BJ (cell line): ENCODE measurements at places on chromosomes 12 and 14. TPM values are rescaled to one million over a fixed set of nuclear protein-coding genes. Genes with fewer than 3 reads are reported as not detected.

Gene KLHL33
- 0.12 and 0.22 TPM in 2 replicates for polyA plus RNA-seq

Gene SOCS2
- polyA plus RNA-seq, result 87.5 and 94.9 TPM in 2 replicates

DNA sequence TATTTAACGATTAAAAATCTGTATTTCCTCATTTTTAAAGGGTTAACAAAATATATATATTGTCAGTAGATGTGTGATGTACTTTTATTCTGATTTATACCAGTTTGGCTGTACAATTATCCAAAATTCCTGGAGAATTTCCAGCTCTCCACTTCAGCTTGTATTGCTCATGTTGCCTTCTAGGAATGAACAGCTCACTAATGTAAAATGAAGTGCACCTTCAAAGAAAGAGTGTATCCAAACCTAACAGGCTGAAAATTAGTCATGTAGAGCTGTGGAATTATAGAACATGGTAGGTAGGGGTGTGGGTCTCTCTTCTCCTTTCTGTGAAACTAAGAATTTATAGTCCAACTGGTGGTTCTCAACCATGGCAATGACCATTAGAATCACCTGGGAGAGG is 362.0 kb downstream of the ETNK1 start:
- DNase-seq, result no peak

Gene ERBB3
- polyA plus RNA-seq, result 4.7 and 6.0 TPM in 2 replicates

- DNase-seq, result no peak
These were observed 22.7 kb upstream of the SRGAP1 start for GRCh38 chr12:63821781-63822251.

DNA sequence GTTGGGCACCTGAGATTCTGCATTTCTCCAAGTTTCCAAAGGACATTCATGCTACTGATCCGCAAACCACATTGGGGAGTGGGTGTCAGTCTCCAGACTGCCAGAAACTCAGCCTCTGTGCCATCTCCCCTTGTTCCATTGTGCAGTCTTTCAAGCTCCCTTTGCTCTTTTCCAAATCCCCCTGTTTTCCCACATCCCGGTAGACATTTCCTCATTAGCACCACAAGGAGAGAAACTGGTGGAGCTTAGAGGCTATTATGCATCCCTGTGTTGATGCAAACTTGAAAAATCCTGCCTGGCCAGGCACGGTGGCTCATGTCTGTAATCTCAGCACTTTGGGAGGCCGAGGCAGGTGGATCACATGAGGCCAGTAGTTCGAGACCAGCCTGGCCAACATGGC is 10.7 kb downstream of the CCDC63 start:
- no peak for DNase-seq

Gene C12orf42
- not detected in 2 replicates for polyA plus RNA-seq

Gene GZMH
- polyA plus RNA-seq, result not detected in 2 replicates

DNA sequence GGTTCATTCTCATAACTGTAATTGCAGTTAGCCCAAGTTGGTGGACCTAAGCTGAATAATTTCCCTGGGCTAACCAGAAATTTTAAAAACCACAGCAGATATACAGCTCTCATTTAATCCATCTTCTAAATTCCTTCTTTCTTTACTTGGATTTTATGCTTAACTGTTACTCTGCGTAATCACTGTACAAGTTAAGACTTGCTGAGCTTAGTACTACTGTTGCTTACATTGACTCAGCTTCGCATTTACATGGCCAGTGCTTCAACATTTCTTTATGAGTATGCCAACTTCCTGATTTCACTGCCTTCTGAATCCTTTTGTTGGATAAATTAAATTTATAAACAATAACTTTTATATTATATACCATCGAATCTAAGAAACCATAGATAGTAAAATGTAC is 147.4 kb downstream of the SLC38A4 start:
- no peak for DNase-seq

DNA sequence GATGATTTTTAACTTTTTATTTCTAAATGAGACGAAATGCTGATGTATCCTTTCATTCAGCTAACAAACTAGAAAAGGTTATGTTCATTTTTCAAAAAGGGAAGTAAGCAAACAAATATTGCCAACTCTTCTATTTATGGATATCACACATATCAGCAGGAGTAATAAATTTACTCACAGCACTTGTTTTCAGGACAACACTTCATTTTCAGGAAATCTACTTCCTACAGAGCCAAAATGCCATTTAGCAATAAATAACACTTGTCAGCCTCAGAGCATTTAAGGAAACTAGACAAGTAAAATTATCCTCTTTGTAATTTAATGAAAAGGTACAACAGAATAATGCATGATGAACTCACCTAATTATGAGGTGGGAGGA is 139.6 kb downstream of the HMGA2 start:
- DNase-seq, result no peak

- DNase-seq, result no peak
These were observed 10.2 kb upstream of the PGF start for GRCh38 chr14:74965486-74966153.

Gene DLGAP5
- 8.9 and 18.3 TPM in 2 replicates for polyA plus RNA-seq

Gene SMIM41
- 0.05 TPM in 1 of 2 replicates, not detected in the other for polyA plus RNA-seq

Gene CCDC197
- not detected in 2 replicates for polyA plus RNA-seq

DNA sequence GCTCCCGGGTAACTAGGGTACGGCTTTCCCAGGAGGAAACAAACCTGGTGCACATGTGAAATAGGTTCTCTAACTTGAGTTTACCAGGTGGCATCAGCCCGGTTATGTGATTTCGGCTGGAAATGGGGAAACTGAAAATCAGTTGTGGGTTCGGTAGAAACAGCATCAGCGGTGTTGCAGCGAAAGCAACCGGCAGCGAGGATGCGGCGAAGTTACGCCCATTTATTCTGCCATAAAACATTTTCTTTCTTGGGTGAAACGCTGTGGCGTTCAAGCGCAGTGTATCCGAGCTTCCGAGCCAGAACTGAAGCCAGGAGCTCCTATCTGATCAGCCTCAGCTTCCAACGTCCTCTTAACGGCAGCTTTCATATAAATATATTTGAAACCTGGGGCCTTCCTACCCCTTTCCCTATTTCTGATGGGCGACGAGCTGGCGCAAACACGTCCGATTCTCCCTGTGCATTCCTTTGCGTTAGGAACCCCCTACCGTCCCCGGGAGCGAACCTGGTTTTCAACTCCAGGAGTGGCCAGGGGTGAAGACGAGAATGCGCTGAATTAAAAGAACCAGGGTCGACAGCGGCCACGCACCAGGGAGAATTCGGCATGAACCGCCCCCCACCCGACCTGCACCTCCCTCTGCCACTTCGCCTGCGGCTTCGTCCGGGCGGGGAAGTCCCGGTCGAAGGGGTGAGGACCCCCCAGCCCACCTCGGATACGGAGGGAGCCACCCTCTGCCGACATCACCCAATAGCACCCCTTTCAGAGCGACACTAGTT is 1.6 kb downstream of the DPF3 start:
- DNase-seq, result no peak

Gene GARIN6
- not detected in 2 replicates for polyA plus RNA-seq

DNA sequence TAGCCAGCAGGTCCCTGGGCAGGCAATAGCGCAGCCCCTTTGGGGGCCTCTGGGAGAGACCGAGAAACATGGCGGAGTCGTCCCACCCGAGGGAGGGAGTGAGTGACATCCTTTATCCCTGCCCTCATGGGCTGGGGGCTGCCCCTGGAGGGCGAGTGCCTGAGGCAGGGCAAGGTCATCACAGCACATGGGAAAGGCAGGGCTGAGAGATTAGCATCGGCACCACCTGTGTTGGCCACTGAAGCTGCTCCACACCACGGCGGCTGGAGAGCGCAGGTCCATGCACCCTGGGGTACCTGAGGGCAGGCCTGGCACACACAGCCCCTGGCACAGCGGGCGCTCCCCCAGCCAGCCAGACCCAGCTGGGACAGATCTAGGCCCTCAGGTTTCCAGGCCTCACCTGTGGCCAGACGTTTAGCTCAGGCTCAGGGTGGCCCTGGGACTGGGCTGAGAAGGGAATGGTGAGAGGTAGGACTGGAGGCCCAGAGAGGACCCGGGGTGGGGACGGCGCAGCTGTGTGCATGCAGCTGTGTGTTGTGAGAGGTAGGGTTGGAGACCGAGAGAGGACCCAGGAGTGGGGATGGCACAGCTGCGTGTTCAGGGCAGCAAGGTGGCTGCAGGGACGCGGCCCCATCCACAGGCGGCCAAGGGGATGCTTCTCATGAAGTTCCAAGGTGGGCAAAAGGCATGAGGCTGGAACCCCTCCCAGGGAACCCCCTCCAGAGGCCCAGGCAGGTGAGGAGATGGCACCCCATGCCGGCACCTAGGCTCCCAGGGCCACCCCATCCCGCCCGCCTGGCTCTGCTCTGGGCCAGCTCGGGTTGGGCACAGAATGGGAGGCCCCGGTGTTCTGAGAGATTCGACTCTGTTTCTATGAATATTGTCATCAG is 74.1 kb downstream of the KIF26A start:
- no peak for DNase-seq

DNA sequence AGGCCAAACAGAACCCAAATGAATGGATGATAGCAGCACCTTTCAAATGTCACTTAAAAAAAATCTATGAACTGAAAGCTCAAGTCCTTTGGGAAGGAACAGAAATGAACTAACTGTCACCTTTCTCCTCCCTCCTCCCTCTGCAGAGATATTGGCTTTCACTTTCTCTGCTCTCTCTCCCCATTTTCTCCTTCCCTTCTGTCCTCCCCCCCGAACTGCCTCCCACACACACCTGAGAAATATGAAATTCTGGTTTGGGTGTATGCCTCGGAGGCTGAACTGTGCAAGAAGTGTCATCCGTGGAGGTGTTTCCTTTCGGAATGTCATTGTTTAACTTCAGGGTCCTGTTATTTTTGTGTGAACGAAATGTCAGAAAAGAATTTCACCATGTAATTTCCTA is 87.8 kb downstream of the NEDD1 start:
- DNase-seq, result no peak

DNA sequence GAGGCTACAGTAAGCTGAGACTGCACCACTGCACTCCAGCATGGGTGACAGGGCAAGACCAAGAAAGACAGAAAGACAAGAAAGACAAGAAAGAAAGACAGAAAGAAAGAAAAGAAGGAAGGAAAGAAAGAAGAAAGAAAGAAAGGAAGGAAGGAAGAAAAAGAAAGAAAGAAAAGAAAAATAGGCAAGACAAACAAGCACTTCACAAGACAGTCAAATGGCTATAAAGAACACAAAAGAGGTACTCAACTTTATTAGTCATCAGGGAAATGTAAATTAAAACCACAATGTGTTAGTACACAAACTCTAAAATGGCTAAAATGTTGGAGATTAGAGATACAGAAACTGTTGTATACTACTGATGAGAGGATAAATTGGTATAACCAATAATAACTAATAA is 6.6 kb downstream of the ATXN3 start:
- no peak for DNase-seq

GRCh38 chr12:91958816-91959215 is 186.8 kb downstream of the BTG1 start:
- peak; percentile 46 for DNase-seq

- no peak for DNase-seq
These were observed 178.5 kb upstream of the OR4E1 start for GRCh38 chr14:21852061-21852664.

DNA sequence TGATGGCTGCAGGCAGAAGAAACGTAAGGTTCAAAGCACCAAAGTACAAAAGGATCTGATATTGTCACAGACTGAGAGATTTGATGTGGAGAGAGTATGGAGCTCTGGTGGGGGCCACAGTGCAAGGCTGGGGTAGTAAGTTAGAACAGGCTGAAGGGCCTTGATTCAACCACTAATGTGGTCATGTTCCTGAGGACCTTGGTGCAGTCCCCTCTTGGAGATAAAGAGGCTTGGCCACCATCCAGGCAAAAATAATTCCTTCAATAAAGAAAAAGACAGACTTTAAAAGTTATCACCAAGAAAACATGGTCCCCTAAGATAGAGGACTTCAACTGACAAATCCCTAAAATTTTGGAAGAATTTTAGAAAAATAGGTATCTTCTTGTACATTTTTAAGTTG is 17.4 kb downstream of the CAPZA3 start:
- DNase-seq, result no peak
